Foreskin fibroblast (primary cell): ENCODE measurements at places on chromosomes 1 and 21.

GRCh38 chr1:21082073-21082472, 94.6 kb downstream of the EIF4G3 start:
- peak; percentile 16 for DNase-seq

- no peak for DNase-seq
Measured at GRCh38 chr21:30710499-30710898, 8.1 kb downstream of the KRTAP21-3 start.

- no peak for DNase-seq
Measured at GRCh38 chr1:110134050-110134595, 16.2 kb upstream of the SLC6A17 start.

GRCh38 chr1:181392613-181393220, 90.6 kb upstream of the CACNA1E start:
- peak; percentile 9 for DNase-seq

DNA sequence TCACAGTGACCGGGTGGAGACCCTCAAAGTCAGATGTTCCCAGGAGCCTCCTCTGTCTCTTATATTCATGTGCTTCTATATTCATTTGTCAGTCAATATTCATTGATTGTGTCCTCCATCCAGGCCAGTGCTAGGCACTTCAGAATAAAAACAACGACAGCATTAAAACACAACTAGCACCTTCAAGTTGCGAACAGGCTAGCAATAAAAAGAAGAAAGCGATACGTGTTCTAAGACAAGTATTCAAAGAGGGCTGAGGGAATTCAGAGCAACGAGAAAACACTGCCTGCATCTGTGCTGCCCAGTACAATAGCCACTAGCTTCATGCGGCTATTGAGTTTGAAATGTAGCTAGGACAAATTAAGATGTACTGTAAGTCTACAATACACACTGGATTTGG, 138.0 kb downstream of the PLXNA2 start:
- no peak for DNase-seq

DNA sequence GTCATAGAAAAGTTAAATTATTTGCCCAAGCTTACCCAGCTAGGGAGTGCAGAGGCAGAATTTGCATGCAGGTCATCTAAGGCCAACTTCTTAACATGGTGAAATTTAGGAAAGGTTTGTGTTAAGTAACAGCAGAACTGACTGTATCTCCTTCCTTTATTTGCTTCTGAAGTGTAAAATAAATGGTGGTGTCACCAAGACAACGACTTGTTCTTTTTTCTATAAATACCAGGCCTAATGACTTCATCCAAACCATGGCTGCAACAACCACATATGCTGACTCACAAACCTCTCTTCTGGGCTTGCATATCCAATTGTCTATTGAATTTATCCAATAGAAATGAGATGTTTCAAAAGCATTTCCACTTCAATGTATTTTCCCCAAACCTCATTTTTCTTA, 19.1 kb downstream of the COL24A1 start:
- peak; percentile 86 for DNase-seq

DNA sequence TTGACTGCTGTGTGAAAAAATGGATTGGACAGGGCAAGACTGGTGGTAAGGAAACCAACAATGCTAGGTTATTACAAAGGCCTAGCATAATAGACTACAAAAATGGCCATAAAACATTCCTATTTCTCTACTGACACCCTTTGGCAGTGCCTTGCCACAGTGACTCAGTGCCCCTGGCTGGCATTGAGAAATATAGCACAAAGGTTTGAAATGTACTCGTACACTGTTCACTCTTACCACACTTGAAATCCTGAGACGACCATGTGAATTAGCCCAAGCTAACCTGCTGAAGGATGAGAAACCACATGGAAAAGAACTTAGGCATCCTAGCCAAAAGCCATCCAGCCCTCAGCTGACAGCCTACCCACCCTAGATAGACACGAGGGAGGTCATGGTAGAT, 149.8 kb upstream of the PALMD start:
- DNase-seq, result peak; percentile 50

DNA sequence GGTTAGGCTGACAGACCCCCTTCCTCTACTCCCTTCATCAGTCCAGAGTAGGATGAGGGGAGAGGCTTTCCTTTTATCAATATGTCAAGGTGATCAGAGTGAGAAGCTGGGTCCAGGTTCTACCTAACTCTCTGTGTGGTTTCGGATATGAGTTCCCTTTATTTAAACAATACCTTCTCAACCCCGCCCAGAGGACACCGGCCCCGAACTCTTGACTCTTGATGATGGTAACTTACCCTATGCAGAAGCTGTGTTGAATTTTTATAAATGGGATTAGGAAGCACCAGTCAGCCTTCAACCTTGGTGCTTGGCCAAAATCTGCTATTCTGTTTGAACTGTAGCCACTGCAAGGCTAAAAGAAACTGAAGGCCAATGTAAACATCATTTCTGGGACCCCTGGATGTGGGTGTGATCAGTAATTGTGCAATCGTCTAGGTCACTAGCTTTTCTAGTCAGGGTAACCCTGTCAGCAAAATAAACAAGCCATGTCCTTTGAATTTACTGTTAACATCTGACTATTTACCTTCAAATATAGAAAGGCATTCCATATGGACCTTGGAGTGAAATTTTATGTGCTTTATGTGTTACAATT, 398.3 kb downstream of the SEC16B start:
- DNase-seq, result peak; percentile 47

- no peak for DNase-seq
Measured at GRCh38 chr21:20592463-20592862, 405.7 kb upstream of the NCAM2 start.

GRCh38 chr1:19432943-19433718, 52.2 kb downstream of the CAPZB start:
- DNase-seq, result no peak

DNA sequence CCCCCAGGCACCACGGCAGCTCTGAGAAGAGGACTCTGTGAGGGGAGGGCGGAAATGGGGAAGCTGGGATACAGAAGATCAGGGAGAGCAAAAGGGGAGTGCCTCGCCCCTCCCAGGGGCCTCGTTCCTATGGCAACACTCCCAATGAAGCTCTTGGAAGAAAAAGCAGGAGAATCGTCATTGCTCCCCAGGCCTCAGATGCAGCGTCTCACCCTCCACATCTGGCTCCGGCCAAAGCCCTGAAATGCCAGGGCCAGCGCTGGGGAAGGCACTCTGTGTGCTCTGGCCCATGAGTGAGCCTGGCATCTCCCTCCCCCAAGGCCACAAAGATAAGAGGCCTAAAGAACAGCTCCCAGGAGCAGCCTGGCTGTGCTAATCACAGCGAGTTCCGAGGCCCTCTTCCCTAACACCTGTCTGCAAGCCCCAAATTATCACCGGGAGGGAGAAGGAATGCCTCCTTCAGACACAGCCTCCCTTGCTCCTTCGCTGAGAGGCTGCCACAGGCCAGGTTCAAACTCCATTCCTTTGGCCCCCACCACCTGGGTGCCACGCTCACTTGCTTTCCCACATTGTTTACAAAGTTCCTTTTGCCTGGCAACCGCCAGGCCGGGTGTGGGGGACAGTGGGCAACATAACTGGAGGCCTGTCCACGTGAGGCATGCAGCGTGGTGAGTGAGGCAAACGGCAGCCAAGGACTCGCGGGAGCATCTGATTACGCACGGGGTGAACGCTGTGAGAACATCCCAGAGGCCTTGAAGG, 27.8 kb downstream of the ECE1 start:
- DNase-seq, result peak; percentile 97

DNA sequence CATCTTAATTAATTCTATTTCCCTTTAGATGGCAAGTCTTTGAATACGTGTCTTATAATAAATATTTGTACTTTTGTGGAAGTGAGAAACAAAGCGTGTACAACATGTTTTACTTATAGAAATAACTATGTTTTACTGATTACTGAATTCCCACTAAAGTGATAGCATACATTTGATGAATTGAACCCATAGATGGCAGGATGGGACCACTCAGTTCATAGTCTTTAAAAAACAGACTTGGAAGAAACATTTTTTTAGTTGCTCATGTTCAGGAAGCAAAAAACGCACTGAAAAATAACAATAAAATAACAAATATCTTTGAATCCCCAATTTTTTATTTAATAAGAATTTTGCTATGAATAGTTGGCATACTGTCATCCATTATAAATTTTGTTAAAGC, 507.1 kb upstream of the ZRANB2 start:
- DNase-seq, result peak; percentile 18

- DNase-seq, result no peak
Measured at GRCh38 chr1:167973832-167974231, 37.0 kb upstream of the MPC2 start.

- DNase-seq, result no peak
Measured at GRCh38 chr1:109254621-109255096, 5.3 kb downstream of the CELSR2 start.

DNA sequence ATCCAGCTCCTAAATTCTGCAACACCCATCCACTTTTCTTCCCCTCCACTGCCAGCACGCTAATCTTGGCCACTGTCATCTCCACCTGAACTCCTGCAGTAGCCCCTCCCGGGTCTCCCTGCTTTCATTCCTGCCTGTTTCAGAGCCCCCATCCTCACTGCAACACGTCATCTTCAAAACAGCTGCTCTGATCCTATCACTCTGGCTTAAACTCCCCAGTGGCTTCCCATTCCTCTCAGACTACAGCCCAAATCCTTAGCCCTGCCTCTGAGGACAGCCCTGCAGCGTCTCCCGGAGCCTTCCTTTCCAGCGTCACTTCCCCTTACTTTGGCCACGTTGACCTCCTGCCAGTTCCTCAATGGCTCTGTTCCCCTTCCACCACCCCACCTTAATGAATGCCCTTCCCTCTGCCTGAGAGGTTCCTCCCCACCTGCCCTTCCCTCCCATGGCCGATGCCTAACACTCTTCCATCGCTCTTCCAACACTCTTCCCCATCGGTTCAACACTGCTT, 22.9 kb upstream of the IFNAR2 start:
- no peak for DNase-seq

DNA sequence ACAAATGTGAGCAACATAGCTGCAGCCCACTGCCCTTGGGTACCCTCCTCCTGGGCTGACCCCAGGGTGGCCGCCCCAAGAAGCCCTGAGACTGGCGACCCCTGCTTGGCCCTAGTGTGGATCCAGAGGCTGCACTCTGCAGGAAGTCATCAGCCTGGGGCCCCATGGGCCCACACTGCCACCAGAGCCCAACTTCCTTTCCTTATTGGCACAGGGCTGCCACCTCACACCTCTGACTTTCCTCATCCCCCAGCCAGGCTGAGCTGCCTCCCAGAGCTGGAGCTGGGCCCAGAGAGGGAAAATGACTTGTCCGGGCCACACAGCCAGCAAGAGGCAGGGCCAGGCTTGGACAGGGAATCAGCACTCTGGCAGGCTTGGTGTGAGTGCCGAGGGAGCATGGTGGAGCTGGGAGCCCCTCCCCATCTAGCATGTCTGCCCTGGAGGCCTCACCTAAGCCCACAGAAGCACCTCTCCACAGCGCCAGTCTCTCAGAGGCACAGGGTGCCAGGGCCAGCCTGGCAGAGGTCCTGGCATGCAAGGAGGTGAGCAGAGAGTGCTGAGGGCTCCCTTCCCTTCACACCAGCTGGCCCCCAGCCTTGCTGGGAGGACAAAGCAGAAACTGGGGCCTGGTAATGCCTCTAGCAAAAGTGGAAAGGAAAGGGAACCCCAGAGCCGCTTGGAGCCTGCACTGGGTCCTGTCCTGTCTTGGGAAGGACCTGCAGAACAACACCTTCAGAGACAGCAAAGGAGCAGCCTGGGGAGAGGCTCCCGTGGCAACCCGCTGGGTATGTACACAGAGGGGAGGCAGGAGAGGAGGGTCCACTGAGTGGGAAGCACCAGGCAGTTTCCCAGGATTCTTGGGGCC, 3.2 kb downstream of the RAP1GAP start:
- peak; percentile 53 for DNase-seq

DNA sequence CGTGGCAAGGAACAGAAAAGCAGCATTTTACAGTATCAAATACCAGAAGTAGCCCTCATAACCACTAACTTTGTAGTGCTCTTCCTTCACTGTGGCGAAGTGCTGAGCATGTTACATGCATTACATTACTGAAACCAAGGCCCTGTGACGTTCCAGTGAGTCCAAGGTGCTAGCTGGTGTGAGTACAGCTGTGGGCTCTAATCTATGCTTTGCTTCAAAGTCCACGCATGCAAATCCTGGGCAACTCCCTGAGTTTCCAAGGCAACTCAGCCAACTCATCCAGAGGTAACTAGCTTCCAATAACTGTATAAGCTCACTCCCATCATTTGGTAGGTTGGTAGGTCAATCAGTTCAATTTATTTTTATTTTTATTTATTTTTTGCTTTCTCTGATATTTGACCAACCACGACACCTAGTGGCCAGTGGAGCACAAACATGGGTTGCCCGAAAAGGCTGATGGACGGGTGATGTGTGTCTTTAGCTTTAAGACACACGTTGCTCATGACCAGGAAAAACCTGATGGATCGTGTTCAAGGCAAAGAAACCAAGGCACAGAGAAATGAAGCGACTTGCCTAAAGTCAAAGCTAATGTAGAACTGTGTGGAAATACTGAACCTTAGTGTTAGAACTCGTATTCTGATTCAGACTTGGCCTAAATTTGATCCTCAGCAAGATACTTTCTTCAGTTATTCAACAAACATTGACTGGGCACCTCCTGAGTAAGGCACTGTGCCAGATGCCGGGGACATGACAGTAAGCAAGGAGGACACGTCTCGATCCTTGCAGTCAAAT, 73.0 kb downstream of the GNG12 start:
- DNase-seq, result peak; percentile 85

DNA sequence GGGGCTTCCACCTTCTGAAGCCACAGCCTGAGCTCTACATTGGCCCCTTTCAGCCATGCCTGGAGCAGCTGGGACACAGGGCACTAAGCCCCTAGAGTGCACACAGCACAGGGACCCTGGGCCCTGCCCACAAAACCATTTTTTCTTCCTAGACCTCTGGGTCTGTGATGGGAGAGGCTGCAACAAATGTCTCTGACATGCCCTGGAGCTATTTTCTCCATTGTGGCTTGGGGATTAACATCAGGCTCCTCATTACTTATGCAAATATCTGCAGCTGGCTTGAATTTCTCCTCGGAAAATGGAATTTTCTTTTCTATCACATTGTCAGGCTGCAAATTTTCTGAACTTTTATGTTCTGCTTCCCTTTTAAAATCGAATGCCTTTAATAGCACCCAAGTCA, 795.7 kb downstream of the LTN1 start:
- no peak for DNase-seq

GRCh38 chr1:248695451-248696132, 7.0 kb downstream of the OR14I1 start:
- peak; percentile 1 for DNase-seq

GRCh38 chr1:147266381-147266780, 23.9 kb downstream of the CHD1L start:
- no peak for DNase-seq

DNA sequence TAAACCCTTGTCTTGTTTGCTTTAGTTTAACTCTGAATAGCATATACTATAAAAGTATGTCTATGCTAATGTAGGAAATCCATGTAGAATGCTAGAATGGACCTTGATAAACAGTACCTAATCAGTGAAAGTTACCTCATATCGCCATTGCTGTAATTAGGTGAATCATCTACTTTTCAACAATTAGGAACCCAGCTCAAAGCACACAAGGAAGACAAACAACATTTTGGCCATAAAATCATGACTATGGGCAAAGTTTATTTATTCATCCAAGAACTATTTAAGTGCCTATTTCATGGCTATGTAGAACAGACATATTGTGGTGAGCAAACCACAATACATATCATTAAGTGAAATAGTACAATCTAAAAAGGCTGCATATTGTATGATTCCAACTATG, 1043.2 kb downstream of the BRINP3 start:
- peak; percentile 8 for DNase-seq

GRCh38 chr1:183732236-183732880, 72.6 kb upstream of the RGL1 start:
- DNase-seq, result no peak
